Right cardiac atrium (tissue), 5 donors: ENCODE measurements at places on chromosomes 5 and 9. TPM values are rescaled to one million over a fixed set of nuclear protein-coding genes. Genes with fewer than 3 reads are reported as not detected.

The ADRB2 gene
- 8.3 TPM for total RNA-seq

The TMEM215 gene
- 0.29 TPM for total RNA-seq

The GABRP gene
- not detected for total RNA-seq

The MRPL41 gene
- total RNA-seq: 149 TPM

The SPATA24 gene
- 25.4 TPM for total RNA-seq

The ENHO gene
- 2.3 TPM for total RNA-seq

The CEL gene
- 4.0 TPM for total RNA-seq

The PCDHGC5 gene
- 2.3 TPM for total RNA-seq

The PCDHB15 gene
- 6.7 TPM for total RNA-seq
